ENCODE measurements at places on chromosomes 2 and 18.

DNA sequence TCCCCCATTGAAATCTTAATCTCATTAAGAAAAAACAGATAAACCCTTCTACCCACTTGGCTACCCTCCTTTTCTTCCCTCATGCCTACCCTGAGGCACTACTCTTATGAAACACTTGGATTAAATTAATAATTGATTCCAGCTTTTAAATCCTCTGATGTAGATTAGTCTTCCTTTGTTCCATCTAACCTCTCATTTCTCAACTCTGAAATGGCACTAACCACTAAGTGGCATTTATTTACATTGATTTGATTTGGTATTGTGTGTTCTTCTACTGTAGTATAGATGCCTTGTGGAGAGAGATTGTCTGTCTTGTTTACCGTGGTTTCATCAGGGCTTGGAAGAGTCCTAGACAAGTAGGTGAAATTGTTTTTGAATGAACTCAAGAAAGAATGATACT is 26.7 kb downstream of the ITGA4 start:
- no peak for DNase-seq

GRCh38 chr2:43028188-43028587 is 198.2 kb downstream of the ZFP36L2 start:
- no peak for DNase-seq

- DNase-seq, result no peak
Observed at GRCh38 chr18:44672506-44672905, 8.2 kb upstream of the SETBP1 start.

DNA sequence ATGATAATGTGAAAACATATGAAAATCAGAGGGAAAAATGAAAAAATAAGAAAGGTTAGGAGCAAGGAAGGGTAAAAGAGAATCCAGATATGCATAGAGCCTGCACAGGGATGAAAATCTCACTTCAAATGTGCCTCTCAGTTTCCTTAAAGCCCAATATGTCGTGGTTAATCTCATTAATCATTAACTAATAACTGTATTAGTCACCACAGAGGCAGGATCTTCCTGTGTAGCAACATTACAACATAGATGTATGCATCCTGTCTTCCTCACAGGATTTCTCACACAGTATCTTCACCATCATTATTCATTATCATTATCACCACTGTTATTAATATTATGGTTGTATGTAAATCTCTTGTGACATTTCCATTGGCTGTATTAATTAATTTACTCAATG is 361.2 kb upstream of the SOX11 start:
- no peak for DNase-seq

- no peak for DNase-seq
Observed at GRCh38 chr2:41965173-41965908, 82.5 kb upstream of the PKDCC start.

GRCh38 chr2:75153221-75153620 is 46.1 kb downstream of the TACR1 start:
- DNase-seq, result no peak

DNA sequence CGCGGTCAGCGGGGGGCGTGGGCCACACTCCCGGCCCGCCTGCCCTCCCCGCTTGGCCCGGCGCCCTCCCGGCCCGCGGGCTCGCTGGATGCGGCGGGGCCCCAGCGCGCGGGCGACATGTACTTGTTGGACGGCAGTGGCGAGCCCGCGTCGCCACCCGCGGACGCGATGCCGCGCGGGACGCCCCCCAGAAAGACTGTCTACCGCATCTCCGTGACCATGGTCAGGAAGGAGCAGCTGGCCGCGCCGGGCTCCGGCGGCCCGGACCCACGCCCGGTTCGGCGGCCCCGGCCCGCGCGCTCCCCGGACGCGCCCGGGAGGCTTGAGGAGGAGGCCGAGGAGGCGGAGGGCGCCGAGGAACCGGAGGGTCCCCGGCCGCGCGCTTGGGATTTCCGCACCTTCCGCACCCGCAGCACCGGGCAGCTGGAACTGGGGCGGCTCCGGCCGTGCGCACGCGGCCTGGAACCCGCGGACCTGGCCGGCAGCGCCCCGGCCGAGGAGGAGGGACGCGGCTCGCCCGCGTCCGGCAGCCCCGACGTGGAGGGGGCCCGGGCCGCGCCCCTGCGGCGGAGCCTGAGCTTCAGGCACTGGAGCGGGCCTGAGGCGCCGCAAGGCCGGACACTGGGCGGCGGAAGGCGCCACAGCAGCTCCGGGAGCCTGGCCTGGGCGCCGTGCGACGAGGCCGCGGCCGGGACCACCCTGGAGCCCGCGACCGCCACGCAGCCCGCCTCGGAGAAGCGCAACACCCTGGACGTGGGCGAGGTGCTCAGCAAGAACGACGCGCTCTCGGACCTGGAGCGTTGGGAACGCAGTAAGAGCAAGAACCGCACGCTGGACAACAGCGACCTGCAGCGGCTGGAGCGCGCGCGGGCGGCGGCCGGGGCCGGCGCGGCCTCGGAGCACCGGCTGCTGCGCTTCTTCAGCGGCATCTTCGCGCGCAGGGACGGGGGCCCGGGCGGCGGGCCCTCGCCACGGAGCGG is 176.4 kb downstream of the AGAP1 start:
- peak; percentile 72 for DNase-seq

DNA sequence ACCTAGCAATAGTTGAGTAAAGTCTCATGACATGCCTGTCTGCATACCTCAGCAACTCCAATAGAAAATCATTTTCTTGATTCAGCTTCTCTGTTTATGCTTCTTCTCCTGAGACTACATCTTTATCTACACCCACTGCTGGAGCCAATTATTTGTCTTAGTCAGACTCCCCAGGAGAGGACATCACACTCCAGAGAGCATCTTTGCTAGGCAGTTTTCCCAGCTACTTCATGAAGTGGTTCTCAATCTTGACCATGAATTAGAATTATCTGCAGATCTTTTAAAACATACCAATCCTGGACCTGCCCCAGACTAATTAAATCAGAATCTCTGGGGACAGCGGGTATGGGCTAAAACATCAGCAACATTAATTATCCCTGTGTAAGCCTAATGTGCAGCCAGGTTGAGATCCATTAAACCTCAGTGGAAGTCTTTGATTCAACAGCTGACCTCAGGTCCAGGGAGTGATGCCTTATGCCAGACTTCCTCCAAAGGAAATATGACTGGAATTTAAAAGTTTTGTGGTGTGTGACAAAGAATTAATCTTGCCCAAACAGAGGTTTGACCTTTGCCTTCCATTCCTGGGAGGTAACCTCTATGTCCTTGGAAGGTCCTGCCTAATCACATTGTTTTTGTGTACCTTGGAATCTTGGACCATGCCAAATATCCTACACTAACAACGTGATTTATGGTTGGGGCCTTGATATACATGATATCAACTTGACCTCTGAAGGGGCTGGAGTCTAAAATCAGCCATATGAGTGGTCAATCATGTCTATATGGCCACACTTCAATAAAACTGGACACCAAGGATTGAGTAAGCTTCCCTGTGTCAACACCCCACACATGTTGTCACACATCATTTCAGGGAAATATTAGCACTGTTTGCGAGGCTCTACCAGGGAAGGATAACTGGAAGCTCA is 99.3 kb upstream of the DNAJC10 start:
- DNase-seq, result no peak

GRCh38 chr2:150357770-150358467 is 129.5 kb downstream of the RND3 start:
- DNase-seq, result no peak

GRCh38 chr2:98188351-98189046 is 101.5 kb downstream of the VWA3B start:
- DNase-seq, result no peak

DNA sequence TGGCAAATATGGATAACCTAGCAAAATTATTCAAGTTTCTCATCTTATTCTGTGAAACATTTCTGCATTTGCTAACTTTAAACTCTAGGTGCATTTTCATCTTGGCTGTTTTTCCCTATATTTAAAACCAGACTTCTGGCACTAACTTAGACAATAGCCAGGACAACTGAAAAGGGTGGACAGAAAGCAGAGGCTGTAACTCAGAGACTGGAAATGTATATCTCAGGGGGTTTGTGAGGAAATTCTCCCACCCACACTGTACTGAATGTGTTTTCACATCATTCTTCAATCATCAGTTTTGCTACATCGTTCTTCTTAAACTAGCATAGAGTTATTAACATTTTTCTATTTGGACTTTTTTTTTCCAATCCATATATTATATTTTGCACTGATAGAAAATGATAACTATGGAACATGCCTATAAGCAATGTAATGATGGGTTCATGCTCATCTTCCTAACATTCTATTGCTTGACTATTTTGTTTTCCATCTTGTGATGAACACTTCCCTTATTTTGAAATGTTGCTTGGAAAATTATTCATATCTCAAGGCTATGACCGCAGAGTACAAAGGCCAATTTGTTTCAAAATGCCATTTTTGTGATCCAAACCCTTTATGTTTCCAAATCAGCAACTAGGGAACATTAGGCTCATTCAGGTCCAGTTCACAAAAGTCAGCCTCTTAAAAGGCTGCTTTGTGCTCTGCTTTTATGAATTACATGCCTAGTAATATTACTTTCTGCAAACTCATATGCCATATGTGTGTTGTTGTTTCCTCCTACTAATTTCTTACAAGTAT is 125.8 kb upstream of the CDH19 start:
- no peak for DNase-seq

DNA sequence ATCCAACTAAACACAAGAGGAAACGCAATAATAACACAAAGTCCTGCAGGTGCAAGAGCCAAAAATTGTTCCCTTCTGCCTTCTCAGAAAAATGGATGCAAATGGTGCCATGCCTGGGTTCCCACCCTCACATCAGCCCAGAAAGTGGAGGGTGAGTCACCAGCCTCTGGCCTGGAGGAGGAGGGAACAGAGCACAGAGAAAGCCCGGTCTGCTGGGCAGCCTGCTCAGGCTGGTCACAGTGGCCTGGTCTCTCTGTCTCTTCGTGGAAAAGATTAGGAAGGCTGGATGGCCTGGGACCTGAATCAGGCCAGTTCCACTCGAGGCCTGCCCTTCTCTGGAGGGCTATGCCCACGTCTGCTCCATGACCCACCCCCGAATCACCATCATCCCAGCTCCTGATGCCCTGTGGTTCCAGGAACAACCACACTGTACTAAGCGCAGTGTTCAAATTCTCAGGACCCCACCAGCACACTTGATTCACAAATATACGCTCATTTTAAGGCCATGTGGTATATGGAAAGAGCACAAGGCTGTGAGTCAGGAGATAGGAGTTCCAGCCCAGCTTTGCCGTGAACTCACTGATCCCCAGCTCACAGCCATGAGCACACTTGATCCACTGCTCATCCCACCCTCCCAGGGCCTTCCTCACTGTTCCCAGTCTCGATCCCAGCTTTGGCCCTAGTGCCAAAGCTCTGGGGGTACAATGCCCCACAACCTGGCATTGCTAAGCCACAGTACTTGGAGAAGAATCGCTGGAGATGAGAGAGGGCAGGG is 82.1 kb downstream of the ZBTB7C start:
- no peak for DNase-seq

- no peak for DNase-seq
Observed at GRCh38 chr2:6352247-6352646, 513.5 kb downstream of the CMPK2 start.

DNA sequence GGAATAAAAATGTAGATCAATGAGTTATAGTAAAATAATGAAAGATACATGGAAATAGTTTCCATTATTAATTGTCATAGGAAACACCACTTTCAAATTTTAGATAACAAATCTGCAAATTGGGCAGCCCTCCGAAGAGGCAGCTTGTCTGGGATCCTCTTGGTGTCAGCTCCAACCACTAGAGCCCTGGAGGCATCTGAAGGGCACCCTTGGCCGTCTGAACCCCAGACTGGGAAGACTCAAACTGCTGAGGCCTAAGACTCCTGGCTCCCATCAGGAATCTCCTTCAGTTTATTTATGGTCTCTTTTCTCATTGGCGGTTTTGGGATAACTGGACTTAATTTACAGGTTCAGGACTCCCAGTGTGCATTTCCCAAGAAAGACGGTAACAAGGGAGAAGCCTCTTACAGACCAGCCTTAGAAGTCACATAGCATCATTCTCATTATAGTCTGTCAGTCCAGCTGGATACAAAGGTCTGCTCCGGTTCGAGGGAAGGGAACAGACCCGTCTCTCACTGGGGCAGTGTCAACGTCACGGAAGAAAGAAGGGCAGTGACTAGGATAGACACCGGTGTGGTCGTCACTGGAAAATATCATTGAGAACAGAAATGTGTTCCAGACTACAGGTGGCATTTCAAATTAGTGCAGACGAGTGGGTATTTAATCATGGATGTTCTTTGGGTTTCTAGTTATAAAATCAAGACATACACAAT is 390.7 kb upstream of the NETO1 start:
- DNase-seq, result no peak
